Renal cortical epithelial cell (primary cell): ENCODE measurements at places on chromosomes 12 and 14.

- DNase-seq: no peak
Observed at GRCh38 chr14:96040828-96041371, 1.7 kb downstream of the C14orf132 start.

DNA sequence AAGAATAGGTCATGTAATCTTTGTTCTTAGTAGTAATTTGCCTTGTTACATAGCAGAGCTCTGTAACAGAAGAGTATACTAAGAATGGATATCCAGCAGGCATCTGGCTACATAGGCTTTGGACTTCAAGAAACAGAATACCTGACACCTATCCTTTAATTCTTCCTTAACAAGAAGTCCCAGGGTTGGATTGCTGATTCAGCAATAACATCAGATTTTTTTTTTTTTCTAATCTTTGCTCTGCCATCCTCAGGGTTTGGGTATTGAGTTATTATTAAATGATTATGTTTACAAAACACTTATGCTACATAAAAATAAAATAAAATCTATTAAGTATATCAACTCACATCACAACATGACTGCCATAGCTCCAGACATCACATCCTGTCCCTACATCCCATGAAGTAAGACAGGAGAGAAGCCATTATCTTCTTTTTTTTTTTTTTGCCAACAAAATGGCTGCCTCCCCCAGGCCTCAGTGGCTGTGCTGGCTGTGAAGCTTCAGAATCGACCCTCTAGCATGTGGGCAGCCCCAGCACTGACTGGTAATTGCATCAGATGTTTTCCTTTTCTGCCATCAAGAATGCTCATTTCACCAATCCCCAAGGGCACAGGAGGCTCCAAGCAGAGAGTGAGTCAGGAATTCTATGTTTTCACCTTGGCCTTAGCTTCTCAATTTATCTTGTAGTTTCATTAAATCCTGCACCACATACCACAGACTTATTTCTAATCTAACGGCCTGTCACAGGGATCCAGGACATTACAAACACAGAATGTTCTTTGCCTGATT is 186.2 kb downstream of the DICER1 start:
- no peak for DNase-seq

DNA sequence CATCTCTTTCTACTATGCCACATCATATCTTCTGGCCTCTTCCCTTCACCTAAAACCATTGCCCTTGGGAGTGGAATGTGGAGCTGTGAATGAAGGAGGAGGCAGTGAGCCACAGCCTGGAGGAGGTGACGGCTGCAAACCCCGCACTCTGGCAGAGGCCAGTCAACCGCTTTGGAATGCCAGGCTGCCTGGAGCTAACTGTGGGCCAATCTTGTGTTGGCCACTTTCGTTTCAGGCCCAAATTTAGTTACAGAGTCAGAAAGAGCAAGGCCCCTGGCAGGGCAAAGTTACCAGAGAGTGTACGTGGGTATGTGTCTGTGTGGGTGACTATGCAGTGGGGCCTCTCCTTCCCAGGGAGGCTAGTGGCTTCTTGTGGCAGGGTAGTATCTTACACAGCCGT is 40.1 kb downstream of the CACNA1C start:
- DNase-seq: no peak

GRCh38 chr14:63245893-63246292 is 41.6 kb downstream of the RHOJ start:
- no peak for DNase-seq

DNA sequence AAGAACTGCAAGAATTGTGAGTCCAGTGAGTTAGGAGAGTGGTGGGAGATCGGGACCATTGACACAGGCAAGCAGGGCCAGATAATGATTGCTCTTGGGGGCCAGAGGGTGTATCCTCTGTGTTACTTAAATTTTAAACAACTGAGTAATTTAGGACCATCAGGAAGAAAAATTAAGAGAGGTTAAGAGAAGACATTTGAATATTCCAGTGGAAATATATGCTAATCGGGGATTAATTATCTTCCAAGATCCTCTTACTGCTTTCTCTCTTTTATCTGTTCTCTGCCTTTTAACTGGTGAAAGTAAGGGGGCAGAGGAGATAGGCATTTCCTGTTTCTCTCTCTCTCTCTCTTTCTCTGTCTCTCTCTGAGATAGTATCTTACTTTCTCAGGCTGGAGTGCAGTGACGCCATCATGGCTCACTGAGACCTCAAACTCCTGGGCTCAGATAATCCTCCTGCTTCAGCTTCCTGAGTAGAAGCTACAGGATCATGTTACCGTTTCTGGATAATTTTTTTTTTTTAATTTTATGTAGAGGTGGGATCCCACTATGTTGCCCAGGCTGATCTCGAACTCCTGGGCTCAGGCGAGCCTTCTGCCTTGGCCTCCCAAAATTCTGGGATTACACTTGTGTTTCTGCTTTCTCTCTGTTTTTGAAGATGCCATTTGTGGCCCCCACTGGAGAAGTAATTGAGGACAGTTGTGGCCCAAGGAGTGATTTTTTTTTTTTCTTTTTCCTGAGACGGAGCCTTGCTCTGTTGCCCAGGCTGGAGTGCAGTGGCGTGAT is 85.1 kb downstream of the DIP2B start:
- DNase-seq: no peak

DNA sequence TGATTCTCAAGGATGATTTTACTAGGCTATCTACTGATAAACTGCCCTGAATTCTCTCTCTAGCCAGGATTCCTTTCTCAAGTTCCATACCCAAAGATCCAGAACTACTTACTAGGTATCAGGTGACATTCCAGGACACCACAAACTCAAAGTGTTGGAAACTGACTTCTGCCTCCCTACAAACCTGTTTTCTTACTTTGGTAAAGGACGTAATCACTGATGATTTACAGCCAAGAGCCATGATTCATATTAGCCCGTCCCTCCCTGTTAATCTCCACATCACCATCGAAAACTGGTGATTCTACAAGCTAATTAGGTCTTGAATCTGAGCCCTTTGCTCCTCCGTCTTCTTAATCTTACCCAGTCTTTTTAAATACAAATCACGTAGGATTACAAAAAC is 1.0 kb upstream of the ATG14 start:
- DNase-seq: peak; percentile 64

DNA sequence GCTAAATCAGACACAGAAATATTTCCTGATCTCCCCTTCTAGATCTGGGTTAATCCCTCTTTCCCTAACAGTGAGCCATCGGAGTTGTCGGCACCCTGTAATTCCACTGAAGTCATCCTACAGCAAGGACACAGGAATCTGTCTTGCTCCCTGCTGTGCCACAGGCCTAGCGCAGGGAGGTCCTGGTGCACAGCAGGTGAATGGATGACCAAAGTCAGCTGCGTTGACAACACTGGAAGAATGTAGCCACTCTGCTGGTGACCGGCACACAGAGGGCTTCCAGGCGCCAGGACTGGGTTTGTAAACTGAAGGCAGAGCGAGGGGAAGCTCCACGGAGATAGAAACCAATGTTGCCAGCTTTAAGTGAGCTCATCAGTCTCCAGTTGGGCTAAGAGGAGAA is 23.6 kb downstream of the TMEM229B start:
- DNase-seq: no peak

DNA sequence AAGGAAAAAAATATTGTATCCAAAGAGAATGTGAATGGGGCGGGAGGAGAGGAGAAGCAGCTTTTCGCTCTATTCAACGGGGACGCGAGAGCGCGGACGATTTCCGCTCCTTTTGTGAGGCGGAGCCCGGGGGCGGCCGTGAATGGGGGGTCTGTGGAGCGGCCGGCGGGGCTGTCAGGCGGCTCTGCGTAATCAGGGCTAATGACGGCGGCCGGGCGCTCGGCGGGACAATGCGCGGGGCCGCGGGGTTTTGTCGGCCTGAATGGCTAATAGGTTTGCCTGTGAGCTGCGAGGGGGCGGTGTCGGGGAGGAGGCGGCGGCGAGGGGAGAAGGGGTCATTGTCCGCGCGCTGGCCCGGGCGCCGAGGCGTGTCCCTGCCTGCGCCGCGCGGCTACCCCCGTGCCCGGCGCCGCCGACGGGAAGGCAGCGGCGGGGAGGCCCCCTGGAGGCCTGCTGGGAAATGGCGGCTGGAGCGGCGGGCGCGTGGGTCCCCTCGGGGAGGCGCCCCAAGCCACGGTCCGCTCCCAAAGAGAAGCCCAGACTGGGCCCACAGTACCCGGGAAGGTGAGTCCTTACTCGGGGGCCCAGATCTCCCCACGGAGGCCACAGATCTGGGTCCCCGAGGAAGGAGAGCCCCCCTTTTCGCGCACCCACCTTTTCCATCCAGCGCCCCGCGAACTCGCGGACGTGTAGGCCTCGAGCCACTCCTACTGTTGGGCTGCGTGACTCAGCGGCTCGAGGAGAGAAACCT is 6.0 kb downstream of the SIX6 start:
- DNase-seq: no peak

DNA sequence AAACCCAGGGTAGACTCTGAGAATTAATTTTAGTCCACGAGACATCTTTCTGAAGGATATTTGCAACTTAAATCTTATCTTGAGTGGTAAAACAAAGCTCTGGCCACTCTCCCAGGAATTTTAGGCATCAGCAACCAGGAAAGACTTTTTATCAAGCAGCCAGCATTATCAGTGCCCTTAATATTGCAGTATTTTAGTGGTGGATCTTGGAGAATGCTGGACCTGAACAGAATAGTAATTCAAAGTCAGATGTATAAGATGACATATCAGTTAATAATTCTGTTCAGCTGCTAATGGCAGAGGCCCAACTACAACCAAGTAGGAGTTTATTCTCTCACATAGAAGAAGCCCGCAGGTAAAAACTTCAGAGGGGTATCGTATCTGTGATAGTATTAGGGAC is 59.0 kb upstream of the CRY1 start:
- DNase-seq: no peak

DNA sequence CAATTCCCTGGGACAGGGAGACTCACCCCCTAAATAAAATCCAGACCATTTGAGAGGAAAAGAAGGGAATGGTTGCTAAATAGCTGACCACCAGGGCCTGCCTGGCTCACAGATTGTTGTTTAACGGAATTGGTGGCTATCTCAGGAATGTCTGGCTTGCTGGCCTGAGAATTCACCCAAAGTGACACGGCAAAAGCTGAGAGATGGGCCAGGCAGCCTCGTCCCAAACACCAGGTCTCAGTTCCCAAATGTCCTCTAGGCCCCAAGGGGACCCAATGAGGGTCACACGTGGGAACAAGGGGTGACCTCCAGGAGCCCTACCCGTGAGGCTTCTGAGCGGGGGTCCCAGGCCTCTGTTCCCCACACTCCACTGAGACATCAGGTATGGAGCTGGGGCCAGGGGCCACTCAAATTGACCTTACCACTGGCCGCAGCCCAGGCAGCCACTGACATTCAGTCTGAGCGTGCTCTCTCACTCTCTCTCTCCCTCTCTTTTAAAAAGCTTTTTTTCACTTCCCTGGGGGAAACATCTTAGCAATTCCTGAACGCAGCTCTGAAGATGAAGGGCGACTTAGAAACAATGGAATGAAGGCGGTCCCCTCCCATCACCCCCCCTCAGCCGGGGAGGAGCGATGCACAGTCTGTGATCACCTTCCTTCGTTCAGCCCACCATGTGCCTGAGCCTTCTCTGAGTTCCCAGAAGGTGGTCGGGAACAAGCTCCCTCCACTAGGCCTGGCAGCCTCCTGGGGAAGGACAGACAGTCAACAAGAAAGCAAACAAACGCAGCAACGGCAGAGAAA is 131.2 kb downstream of the SCARB1 start:
- no peak for DNase-seq

GRCh38 chr12:11749943-11750690 is 100.6 kb downstream of the ETV6 start:
- DNase-seq: no peak

GRCh38 chr12:97306147-97306546 is 156.5 kb upstream of the RMST start:
- no peak for DNase-seq

DNA sequence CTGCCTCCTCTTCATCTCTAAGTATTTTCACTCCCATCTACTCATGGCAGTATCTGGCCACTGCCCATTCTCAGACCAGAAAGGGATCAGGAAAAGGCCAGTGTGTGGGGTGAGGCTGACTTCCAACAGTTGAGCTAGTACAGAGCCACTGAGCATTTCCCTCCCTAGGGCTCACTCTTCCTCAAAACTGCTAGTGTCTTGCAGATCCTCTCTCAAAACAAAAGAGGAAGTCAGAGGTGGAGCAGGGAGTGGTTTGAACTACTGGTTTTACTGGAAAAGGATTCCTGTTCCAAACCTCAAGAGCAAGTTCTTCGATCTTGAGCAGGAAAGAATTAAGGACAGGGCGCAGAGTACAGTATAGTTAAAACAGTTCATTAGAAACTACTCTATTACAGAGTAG is 11.7 kb upstream of the RNASE10 start:
- no peak for DNase-seq

DNA sequence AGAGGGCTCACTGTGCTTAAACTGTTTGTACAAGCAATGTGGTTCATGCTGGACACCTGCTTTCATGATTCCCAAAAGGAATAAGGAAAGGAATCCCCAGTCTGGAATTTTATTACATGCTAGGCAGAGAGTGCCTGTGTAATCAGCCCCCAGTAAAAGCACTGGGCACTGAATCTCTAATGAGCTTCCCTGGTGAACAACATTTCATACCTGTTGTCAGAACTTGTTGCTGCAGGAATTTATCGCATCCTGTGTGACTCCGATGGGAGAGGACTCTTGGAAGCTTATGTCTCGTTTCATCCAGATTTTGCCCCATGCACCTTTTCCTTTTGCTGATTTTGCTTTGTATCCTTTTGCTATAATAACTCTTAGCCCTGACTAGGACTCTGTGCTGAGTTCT is 190.2 kb upstream of the HMGA2 start:
- DNase-seq: peak; percentile 78

DNA sequence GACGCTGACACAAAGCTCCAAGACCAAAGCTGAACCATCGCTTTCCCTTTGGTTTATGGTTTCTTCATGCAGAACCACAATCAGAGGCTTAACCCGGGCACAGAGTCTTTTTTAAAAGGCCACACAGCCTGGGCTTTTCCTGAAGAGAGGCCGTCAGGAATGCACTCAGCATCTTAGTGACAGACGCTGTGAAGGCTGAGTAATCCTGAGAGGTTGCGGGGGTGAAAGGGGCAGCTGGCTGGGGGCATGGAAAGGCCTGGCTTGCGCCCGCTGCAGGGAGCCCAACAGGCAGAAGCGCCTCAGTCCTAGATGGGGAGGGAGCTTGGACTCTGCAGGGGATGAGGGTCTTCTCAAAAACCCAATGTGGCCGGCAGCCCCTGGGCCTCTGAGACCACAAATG is 13.6 kb downstream of the CTDSP2 start:
- DNase-seq: peak; percentile 56

DNA sequence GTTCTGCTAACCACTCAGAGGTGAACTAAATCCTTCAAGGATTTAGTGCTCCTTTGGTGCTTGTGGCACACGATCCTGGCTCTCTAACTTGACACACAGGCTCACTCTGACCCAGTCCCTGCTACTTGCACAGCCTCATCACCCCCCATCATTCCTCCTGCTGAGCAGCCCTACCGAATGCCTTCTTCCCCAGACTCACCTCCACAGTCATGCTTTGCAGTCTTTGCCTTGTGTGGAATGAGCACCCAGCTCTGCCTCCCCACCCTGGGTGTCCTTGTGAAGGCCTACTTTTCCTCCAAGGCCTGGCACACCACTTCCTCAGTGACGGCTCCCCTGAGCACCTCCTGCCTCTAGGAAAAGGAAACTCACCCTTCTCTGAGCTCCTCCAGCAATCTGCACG is 7.9 kb upstream of the TINF2 start:
- DNase-seq: no peak

GRCh38 chr12:105334001-105334400 is 3.5 kb downstream of the C12orf75 start:
- DNase-seq: no peak
